ENCODE measurements at places on chromosomes 1 and 21. TPM values are rescaled to one million over a fixed set of nuclear protein-coding genes. Genes with fewer than 3 reads are reported as not detected.

NEGR1 gene
- total RNA-seq: 9.7 TPM

CNR2 gene
- total RNA-seq: not detected

IL6R gene
- total RNA-seq: 10.5 TPM

FCN3 gene
- total RNA-seq: 27.3 TPM

GRCh38 chr1:156801409-156802121 is 15.1 kb downstream of the SH2D2A start:
- H3K27ac ChIP-seq: peak overlapping the region; percentile 0
- no peaks in the 10 kb centered on the region for H3K27me3 ChIP-seq
- peak; percentile 31 for DNase-seq
- no peak overlapping the region for H3K4me3 ChIP-seq

DNA sequence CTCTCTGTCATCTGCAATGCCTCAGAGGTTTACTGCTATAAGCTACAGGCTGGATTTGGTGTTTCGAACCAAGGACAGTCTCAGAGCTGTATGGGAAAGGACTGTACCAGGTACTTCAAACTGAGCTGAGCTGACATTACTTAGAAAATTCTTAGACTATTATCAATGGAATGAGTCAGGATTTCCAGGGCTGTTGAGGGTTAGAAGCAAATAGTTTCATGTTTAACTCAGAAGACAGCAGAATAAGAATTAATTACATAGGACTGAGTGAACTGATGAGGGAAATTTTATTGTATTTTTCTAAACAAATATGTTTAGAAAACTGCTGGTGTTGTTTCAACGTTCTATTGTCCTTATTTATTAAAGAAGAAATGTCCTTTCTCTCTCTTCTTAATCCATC is 74.3 kb upstream of the CAPZB start:
- H3K4me3 ChIP-seq: no peak overlapping the region
- peaks cover 20% of the 10 kb centered on the region for H3K4me1 ChIP-seq
- no peaks in the 10 kb centered on the region for H3K27me3 ChIP-seq
- DNase-seq: no peak
- no peak overlapping the region for H3K27ac ChIP-seq

DNA sequence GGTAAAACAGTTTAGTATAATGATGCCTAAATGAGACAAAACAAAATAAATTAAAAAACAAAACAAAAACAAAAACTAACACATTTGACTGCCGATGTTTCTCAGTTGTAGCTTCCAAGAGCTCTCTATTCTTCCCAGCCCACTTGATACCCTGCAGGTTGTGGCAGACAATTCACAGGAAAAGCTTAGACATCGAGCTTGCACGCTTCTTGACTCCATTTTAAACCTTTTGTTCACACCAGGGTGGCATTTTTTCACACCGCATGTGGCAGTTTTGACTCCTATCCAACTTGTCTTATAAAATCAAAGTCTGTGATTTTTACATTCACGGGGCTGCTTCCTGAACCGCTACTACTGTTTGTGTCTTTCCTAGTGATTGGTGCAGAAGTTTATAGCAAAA is 575.9 kb downstream of the USP25 start:
- H3K27ac ChIP-seq: peak overlapping the region; percentile 73
- no peaks in the 10 kb centered on the region for H3K27me3 ChIP-seq
- H3K4me1 ChIP-seq: peaks cover 31% of the 10 kb centered on the region

DNA sequence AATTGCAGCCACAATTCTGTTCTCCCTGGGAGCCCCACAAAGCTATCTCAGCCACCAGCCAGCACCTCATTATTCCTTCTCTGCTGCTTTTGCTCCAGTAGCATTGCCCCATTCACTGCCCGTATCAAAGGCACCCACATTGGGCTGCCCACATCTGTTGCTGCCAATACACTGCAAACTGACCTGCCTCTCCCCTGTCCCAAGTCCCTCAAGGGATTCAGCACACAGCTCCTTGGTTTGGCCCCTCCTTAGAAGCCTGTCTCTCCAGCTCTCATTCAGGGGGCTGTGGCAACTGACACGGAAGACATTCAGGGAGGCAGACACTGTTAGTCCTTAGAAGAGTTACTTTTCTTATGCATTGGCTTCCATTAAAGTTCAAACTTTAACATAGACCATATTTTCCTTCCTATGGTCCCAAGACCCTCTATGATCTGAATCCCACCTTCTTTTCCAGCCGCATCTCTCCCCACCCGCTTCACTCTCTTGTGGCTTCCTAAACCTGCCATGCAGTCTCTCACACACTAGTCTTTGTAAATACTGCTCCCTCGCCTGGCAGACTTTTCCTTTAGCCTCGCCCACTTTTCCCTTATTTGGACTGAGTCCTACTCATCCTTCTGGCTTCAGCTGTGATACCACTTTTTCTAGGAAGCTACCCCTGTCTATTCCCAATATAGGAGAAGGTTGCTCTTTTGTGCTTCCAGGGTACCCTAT is 19.3 kb upstream of the KLHDC8A start:
- H3K27ac ChIP-seq: no peak overlapping the region
- H3K36me3 ChIP-seq: no peaks in the 10 kb centered on the region

DNA sequence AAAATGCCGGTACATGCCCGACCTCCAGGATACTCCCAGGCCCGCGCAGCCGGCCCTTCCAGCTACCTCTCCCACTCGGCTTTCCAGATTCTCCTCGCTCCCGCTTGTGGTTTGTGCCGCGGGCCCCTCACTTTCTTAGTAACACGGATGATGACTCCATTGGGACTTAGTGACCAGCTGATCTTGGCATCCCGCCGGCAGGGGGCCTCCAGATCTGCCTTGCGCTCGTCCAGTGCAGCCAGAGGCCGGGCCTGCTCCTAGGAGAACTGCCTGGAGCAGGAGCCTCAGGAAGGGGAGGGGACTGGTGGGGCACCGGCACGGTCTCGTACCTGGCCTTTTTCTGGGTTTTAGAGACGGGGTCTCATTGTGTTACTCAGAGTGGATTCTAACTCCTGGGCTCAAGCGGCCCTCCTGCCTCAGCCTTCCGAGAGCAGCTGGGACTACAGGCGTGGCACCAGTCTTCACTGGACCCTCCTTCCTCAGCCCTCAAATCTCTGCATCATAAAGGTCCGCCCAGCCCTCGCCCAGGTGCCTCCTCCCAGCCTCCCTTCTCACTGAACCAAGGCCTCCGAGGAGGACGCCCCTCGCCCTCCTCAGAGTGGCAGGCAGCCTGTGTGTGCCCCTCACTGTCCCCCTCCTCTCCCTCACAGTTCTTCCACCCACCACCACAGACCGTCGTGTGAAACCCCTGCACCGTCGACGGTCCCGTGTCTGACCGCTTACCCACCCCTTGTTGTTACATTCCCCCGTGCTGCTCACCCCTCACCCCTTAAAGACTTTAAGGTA is 78.6 kb downstream of the SLC25A24 start:
- H3K27me3 ChIP-seq: peaks cover 18% of the 10 kb centered on the region
- peak overlapping the region; percentile 13 for H3K4me3 ChIP-seq
- H3K27ac ChIP-seq: no peak overlapping the region

DNA sequence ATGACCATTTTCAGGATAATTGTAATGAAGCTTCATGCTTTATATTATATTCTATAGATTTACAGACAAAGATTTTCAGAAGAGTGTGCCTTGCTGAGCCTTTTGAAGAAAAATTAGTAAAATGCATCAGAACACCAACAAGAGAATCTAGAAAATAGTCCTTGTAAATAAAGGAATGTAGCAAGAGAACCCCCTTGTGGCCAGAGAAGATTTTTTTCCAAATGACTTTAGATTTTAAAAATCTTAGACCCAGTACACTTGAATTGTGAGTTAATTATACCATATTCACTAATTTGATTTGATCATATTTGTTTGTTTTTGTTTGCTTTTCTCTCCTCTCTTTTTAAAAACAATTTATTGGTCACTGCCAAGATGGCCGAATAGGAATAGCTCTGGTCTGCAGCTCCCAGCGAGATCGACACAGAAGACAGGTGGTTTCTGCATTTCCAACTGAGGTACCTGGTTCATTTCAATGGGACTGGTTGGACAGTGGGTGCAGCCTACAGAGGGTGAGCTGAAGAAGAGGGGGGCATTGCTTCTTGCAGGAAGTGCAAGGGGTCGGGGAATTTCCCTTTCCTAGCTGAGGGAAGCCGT is 12.8 kb upstream of the IFI44L start:
- H3K4me3 ChIP-seq: no peak overlapping the region
- H3K36me3 ChIP-seq: no peaks in the 10 kb centered on the region
- peaks cover 9% of the 10 kb centered on the region for H3K27me3 ChIP-seq
- no peaks in the 10 kb centered on the region for H3K4me1 ChIP-seq
- DNase-seq: no peak
- H3K27ac ChIP-seq: no peak overlapping the region

DNA sequence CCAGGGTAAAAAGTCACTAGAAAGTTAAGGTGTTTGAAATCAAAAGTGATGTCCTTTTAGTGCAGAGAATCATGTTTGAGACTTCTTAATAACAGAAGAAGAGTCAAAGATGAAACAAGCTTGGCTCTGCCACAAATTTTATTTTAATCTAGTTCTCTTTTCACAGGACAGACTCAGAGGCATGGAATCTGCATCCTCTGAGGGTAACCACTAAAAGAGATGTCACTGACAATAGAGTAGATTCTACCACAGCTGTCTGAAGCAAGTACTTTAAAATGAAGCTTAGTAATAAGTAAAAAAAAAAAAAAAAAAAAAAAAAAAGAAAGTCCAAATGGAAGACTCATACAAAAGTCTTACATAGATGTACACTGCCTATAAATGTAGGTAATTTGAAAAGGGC is 519.7 kb upstream of the PRMT6 start:
- H3K36me3 ChIP-seq: no peaks in the 10 kb centered on the region
- DNase-seq: no peak
- H3K4me3 ChIP-seq: no peak overlapping the region
- H3K27me3 ChIP-seq: no peaks in the 10 kb centered on the region
- no peak overlapping the region for H3K27ac ChIP-seq

DNA sequence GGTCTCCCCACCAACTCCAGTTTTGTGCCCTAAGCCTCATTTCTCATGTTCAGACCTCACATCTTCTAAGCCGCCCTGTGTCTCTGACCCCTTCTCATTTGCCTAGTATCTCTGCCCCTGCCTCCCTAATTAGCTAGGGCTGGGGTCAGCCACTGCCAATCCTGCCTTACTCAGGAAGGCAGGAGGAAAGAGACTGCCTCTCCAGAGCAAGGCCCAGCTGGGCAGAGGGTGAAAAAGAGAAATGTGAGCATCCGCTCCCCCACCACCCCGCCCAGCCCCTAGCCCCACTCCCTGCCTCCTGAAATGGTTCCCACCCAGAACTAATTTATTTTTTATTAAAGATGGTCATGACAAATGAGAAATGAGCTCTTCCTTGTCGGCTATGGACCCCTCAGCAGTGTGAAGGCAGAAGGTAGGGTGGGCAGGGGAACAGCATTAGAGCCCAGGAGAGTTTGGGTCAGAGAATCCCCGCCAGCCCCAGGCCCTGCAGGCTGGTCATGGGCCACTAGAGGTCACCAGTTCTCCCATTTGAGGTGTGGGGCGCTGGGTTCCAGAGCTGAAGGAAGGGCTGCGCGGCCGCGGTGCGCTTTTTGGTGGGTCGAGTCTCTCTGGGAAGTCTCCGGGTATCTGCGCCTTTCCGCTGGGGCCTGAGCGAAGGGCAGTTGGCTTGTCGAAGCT is 11.5 kb downstream of the ADAMTSL4 start:
- no peaks in the 10 kb centered on the region for H3K27me3 ChIP-seq
- peak overlapping the region; percentile 64 for H3K4me3 ChIP-seq
- peak; percentile 90 for DNase-seq
- peak overlapping the region; percentile 96 for H3K27ac ChIP-seq

DNA sequence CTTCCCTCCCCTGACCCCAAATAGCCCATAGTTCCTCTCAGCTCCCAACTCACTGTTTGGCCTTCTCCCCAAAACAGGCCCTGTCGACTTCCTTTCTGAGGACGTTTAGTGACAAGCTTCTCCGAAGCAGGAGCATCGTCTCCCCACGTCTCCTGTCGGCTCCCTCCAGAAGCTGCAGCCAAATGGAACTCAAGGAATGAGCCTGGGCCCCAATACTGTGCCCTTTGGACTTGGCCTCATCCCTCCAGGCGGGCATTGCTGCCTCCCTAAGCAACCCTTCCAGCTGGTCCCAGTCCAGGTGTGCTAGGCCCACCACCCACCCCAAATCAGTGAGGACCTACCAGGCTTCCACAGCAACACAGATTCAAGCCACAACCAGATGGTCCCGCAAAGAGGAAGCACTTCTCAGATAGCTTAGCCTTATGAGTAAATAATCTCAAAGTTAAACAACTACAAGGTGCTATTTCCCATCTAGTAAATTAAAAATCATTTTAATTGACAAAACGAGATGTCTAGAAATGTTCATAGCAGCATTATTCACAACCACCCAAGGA is 33.0 kb downstream of the ACOT7 start:
- no peak for DNase-seq
- H3K4me3 ChIP-seq: no peak overlapping the region
- no peaks in the 10 kb centered on the region for H3K27me3 ChIP-seq
- H3K4me1 ChIP-seq: peaks cover 40% of the 10 kb centered on the region
- H3K27ac ChIP-seq: peak overlapping the region; percentile 83
- H3K36me3 ChIP-seq: no peaks in the 10 kb centered on the region

DNA sequence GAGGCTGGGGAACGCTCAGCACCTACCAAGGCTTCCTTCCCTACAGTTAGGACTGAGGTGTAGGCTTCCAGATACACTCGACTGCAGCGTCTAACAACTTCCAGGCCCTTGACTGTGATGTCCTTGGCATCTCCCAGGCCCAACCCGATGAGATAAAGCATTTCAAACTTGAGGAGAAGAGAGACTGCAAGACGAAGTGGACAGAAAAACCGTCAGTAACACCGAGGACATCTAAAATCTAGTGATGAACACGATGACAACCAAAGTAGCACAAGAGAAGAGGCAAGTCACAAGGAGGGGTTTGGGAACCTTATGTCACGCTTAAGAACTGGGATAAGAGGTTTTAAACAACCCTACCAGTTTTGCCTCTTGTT is 314 bp downstream of the DPH5 start:
- H3K4me1 ChIP-seq: peaks cover 44% of the 10 kb centered on the region
- no peak for DNase-seq
- H3K4me3 ChIP-seq: peak overlapping the region; percentile 78

DNA sequence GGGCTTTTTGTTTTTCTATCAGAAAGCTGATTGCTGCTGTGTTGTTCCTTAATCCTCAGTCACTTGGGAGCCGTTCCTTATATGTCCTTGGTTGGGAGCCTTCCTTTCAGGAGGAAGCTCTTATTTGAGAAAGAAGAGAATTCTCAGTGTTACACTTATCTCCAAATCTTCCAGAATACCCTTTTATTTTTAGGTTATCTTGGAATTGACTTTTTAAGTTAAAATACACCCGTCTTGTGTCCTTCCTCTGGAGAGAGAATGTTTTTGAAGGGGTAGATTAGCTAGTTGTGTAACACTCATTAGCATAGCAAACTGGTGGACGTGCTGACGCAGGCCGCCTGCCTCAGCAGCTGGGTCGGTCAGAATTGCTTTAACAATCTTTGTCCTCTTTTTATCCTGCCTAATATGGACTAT is 42.1 kb downstream of the LRRC8B start:
- no peaks in the 10 kb centered on the region for H3K27me3 ChIP-seq
- H3K27ac ChIP-seq: peak overlapping the region; percentile 76
- H3K36me3 ChIP-seq: peaks cover 6% of the 10 kb centered on the region
- DNase-seq: peak; percentile 60
